CD4-positive, CD25-positive, alpha-beta regulatory T cell (primary cell): ENCODE measurements at places on chromosomes 7 and 10. TPM values are rescaled to one million over a fixed set of nuclear protein-coding genes. Genes with fewer than 3 reads are reported as not detected.

The FLNC gene
- not detected for polyA plus RNA-seq

The UPK3BL2 gene
- polyA plus RNA-seq = 0.86 TPM

The CRTAC1 gene
- polyA plus RNA-seq = not detected

The REPIN1 gene
- 35.2 TPM for polyA plus RNA-seq

The GUSB gene
- polyA plus RNA-seq = 66.4 TPM

The MOSPD3 gene
- 22.9 TPM for polyA plus RNA-seq

The CALCR gene
- not detected for polyA plus RNA-seq

The SPDYE8 gene
- not detected for polyA plus RNA-seq

The SEC31B gene
- 2.3 TPM for polyA plus RNA-seq

The CDH23 gene
- polyA plus RNA-seq = 1.5 TPM

The CACNA2D1 gene
- not detected for polyA plus RNA-seq

The ASZ1 gene
- not detected for polyA plus RNA-seq

The UCN3 gene
- polyA plus RNA-seq = not detected

The SPDYE16 gene
- not detected for polyA plus RNA-seq

The NPY4R2 gene
- not detected for polyA plus RNA-seq

The PHTF2 gene
- 28.9 TPM for polyA plus RNA-seq

The PNLIP gene
- not detected for polyA plus RNA-seq

The FEZF1 gene
- not detected for polyA plus RNA-seq

The PKD1L1 gene
- 0.06 TPM for polyA plus RNA-seq

The INA gene
- not detected for polyA plus RNA-seq

The GIMAP6 gene
- 236 TPM for polyA plus RNA-seq

The EBLN1 gene
- polyA plus RNA-seq = not detected

The RPP30 gene
- polyA plus RNA-seq = 53.5 TPM

The SPDYE2B gene
- 0.41 TPM for polyA plus RNA-seq

The CALHM1 gene
- not detected for polyA plus RNA-seq

The RPEL1 gene
- polyA plus RNA-seq = not detected

The GPR141 gene
- polyA plus RNA-seq = not detected

The ADCYAP1R1 gene
- not detected for polyA plus RNA-seq

The SP8 gene
- not detected for polyA plus RNA-seq

The ADARB2 gene
- 0.86 TPM for polyA plus RNA-seq
